ENCODE measurements at places on chromosomes 2 and 18. TPM values are rescaled to one million over a fixed set of nuclear protein-coding genes. Genes with fewer than 3 reads are reported as not detected.

The ARHGAP28 gene
- total RNA-seq = not detected

The FTCDNL1 gene
- 2.2 TPM for total RNA-seq

The TCF7L1 gene
- 0.13 TPM for total RNA-seq

The CD8B gene
- total RNA-seq = 47.4 TPM

The SPR gene
- 7.7 TPM for total RNA-seq

The GALR1 gene
- total RNA-seq = not detected

The SLC8A1 gene
- 0.26 TPM for total RNA-seq

The GALNT14 gene
- 0.33 TPM for total RNA-seq

The ASB3 gene
- total RNA-seq = 11.5 TPM

The ZNF2 gene
- total RNA-seq = 2.0 TPM

The PIEZO2 gene
- 0.35 TPM for total RNA-seq

The TANC1 gene
- 0.33 TPM for total RNA-seq

Measured in activated T-cell treated with anti-CD3 and anti-CD28 coated beads, Interleukin-2, amount 50 U/mL, for 4 hours (primary cell).